ENCODE measurements at places on chromosomes 2 and 18. TPM values are rescaled to one million over a fixed set of nuclear protein-coding genes. Genes with fewer than 3 reads are reported as not detected.

DNA sequence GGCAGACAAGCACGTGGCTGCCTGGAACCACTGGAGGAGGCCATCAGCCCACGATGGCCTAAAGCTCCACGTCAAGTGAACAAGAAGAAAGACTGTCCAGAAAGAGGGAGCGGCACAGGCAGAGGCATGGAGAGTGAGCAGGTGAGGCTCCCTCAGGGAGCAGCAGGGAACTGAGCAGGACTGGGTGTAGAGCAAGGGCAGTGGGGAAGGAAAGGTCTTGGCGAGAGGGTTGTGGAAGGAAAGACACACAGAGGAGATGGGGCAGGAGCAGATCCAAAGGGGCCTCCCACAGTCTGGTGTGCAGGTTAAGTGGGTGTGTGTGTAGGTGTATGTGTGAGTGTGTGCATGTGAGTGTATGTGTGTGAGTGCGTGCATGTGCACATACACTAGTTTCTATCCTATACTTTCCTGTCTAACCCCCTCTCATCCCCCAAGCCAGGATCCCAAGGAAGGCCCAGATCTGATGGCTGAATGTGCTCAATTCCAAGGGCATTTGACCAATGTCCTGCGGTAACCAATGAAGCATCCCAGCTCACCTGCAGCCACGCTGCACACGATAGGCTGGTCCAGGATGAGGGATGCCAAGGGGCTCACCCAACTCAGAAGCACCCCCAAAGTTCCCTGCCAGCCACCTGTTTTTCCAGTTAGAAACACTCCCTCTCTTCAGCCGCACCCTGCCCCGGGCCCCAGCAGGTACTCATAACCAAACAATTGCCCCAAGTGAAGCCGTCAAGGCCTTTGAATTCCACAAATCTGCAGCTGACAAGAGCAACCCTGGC is 262.5 kb upstream of the RAB6C start:
- DNase-seq: no peak
- no peak overlapping the region for H3K27ac ChIP-seq
- no peaks in the 10 kb centered on the region for H3K36me3 ChIP-seq
- no peaks in the 10 kb centered on the region for H3K4me1 ChIP-seq

- H3K36me3 ChIP-seq: no peaks in the 10 kb centered on the region
- DNase-seq: no peak
- no peak within 1 kb of the TSS for H3K27ac ChIP-seq
Measured at GRCh38 chr18:31447530-31448191, at the start of gene DSG3. Gene DSG3 (plus strand): TSS chr18:31447741. CDS start chr18:31447878, 137 bp downstream.

GRCh38 chr2:224657349-224657748 is 58.8 kb downstream of the CCDC195 start:
- no peak overlapping the region for H3K4me3 ChIP-seq
- no peak for DNase-seq
- no peaks in the 10 kb centered on the region for H3K36me3 ChIP-seq
- no peaks in the 10 kb centered on the region for H3K4me1 ChIP-seq

Gene GCG
- total RNA-seq: not detected

DNA sequence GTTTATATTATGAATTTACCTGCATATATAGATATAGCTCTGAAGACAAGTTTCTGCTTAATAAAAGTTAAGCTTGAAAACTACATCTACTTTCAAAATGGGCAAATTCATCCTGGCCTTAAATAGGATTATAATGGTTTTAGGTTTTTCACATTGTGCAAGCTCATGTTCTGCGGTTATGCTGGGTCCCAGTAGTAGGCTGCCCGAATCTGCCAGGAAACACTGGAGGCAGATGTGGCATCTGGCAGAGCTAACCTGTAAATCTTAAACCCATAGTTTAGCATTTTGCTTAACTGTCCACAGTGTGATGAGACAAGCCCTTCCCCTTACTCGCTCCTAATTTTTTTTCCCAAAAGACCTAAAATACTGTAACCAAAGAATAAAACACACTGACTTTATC is 234.2 kb downstream of the TCF4 start:
- H3K4me1 ChIP-seq: no peaks in the 10 kb centered on the region
- DNase-seq: no peak
- H3K27me3 ChIP-seq: peaks cover 4% of the 10 kb centered on the region
- H3K36me3 ChIP-seq: no peaks in the 10 kb centered on the region
- H3K4me3 ChIP-seq: no peak overlapping the region

Gene MC5R
- not detected for total RNA-seq

Gene MAPK4
- not detected for total RNA-seq

Data from activated CD8-positive, alpha-beta T cell treated with anti-CD3 and anti-CD28 coated beads for 36 hours (primary cell).